ENCODE measurements at places on chromosomes 5 and 9. TPM values are rescaled to one million over a fixed set of nuclear protein-coding genes. Genes with fewer than 3 reads are reported as not detected.

The PTGDS gene
- 1,799 TPM for total RNA-seq

DNA sequence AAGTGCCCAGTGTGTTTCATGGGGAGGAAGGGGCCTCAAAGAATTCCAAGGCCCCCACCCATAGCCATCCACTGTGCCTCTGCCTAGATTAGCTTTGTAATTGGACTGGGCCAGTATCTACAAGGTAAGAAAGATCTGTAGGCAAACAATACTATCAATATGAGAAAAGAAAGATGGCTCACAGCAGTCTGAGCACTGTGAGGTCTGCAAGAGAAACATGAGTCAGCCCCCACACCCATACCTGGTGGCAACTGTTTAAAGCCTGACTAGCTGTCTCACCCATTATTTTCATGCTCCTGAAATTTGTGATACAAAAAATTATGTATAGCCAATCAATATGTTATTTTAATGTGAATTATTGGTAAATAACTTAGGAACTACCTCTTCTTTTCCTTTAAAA is 10.0 kb upstream of the ZNF483 start:
- no peak for DNase-seq

GRCh38 chr5:179233909-179234562 is 111.2 kb downstream of the ADAMTS2 start:
- peak; percentile 47 for DNase-seq

- no peak for DNase-seq
These were observed 129.1 kb downstream of the KCNIP1 start for GRCh38 chr5:170632985-170633234.

DNA sequence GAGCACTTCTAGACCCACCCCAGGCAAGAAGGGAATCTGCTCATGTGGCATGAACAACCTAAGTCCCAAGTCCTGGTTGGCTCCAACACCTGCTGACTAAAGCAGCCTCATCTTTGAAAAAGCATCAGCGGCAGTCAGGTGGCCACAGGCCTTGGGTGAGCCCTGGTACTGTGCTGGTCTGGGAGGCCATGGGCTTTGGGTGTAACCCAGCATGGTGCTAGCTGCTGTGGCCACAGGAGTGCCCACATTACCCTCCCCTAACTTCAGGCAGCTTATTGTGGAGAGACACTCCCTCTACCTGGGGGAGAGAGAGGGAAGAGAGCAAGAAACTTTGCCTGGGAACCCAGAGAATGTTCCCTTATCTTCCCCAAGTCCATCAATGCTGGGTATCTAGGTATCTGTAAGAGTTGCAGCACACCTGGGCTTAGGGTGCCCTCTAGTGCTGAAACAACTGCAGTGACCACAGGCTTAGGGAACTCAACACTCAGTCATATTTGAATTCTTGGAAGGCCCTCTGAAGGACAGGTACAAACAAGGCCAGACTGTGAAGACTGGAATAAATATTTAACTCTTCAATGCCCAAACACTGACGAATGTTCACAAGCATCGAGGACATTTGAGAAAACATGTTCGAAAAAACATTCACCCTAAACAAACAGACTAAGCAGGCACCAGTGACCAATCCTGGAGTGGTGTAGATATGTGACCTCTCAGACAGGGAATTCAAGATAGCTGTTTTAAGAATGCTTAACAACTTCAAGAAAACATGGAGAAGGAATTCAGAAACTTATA is 69.9 kb upstream of the OR2K2 start:
- no peak for DNase-seq

GRCh38 chr5:6453937-6454560 is 5.4 kb downstream of the UBE2QL1 start:
- no peak for DNase-seq

GRCh38 chr5:124596595-124597421 is 149.6 kb downstream of the ZNF608 start:
- no peak for DNase-seq
